ENCODE measurements at places on chromosomes 2 and 18. TPM values are rescaled to one million over a fixed set of nuclear protein-coding genes. Genes with fewer than 3 reads are reported as not detected.

- no peak for DNase-seq
Measured at GRCh38 chr2:214989187-214989586, 149.2 kb downstream of the ABCA12 start.

DNA sequence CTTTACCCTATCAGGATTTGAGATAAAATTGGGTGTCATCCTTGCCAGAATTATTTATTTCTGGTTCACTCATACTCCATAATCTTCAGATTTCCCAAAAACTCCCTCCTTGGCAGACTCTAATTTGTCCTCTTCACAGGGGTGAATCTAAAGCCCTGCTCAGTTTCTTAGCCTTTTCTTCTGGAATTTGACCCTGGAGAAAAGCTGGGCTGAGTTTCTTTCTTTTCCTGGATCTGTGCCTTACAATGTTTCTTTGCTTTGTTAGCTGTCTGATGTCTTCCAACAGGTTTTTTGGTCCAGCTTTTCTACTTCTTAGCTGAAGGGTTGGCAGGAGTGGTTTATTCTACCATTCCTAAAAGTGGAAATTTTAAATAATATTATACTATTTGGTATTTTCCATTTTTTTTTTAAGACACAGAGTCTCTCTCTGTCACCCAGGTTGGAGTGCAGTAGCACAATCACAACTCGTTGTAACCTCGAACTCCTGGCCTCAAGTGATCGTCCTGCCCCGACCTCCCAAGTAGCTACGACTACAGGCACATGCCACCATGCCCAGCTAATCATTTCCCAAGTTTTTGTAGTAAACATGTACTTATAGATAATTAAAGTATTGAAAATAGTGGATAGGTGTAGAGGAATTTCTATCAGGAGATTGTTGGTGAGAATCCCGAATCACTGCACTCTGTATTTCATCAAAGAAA is 138.4 kb upstream of the TWIST2 start:
- DNase-seq, result no peak

- DNase-seq, result no peak
Measured at GRCh38 chr2:12730265-12730664, 13.5 kb downstream of the TRIB2 start.

- DNase-seq, result no peak
Measured at GRCh38 chr18:37346048-37346447, 219.6 kb downstream of the CELF4 start.

GRCh38 chr2:241795021-241795999 is 13.7 kb upstream of the NEU4 start:
- no peak for DNase-seq

Gene C1QL2
- total RNA-seq, result not detected

Data from naive thymus-derived CD4-positive, alpha-beta T cell (primary cell).